Ureter (tissue), 1 donor: ENCODE measurements at places on chromosomes 12 and 14. TPM values are rescaled to one million over a fixed set of nuclear protein-coding genes. Genes with fewer than 3 reads are reported as not detected.

The LMO3 gene
- 12.9 TPM for total RNA-seq

The DTX3 gene
- total RNA-seq, result 40.0 TPM

The LRRIQ1 gene
- total RNA-seq, result 3.2 TPM

The TAS2R30 gene
- total RNA-seq, result 11.8 TPM

The ZFP36L1 gene
- 393 TPM for total RNA-seq

The B3GNT4 gene
- not detected for total RNA-seq

The AQP6 gene
- total RNA-seq, result not detected

The OR4M1 gene
- total RNA-seq, result not detected

The MARS1 gene
- total RNA-seq, result 327 TPM

The TMPRSS12 gene
- total RNA-seq, result not detected

The GLT1D1 gene
- total RNA-seq, result 0.94 TPM

The SAMD15 gene
- 1.8 TPM for total RNA-seq

The BBOF1 gene
- total RNA-seq, result 7.5 TPM

The ZNF10 gene
- 23.3 TPM for total RNA-seq

The ISCA2 gene
- 25.6 TPM for total RNA-seq

The ADGRD1 gene
- 80.2 TPM for total RNA-seq

The TMBIM6 gene
- 603 TPM for total RNA-seq

The FSCB gene
- 0.49 TPM for total RNA-seq
